ENCODE measurements at places on chromosomes 6 and 20. TPM values are rescaled to one million over a fixed set of nuclear protein-coding genes. Genes with fewer than 3 reads are reported as not detected.
A peak's percentile ranks its signal among the peaks of the same experiment; 100 is the strongest.

- DNase-seq = peak; percentile 89
These were observed 728.3 kb downstream of the EPHA7 start for GRCh38 chr6:92690997-92691599.

DNA sequence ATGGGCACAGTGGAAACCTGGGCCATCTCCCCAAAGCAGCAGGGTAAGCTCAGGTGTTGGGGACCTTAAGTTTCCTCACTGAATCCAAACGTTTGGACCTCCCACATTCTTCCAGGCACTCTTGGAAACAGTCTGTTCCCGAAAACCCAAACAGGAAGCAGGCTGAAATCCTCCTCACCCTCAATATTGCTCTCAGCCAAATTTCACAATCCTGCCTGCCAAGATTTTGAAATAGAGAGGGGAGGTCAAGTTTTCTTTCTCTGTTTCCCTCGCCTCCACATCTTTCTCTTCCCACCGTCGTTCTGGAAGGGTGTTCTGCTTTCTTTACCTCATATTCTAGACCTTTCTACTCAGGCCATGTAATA is 392.0 kb upstream of the SASH1 start:
- no peak for DNase-seq

GRCh38 chr6:146470091-146470770 is 73.4 kb upstream of the RAB32 start:
- no peak for DNase-seq

GRCh38 chr20:2398449-2398848 is 17.7 kb downstream of the TGM6 start:
- no peak for DNase-seq

GRCh38 chr6:166987930-166988329 is 11.3 kb upstream of the CEP43 start:
- peak; percentile 29 for DNase-seq

- DNase-seq = no peak
These were observed 40.6 kb downstream of the CTNNBL1 start for GRCh38 chr20:37734228-37734985.

GRCh38 chr6:36242161-36242560 is 27.7 kb upstream of the PNPLA1 start:
- DNase-seq = no peak

DNA sequence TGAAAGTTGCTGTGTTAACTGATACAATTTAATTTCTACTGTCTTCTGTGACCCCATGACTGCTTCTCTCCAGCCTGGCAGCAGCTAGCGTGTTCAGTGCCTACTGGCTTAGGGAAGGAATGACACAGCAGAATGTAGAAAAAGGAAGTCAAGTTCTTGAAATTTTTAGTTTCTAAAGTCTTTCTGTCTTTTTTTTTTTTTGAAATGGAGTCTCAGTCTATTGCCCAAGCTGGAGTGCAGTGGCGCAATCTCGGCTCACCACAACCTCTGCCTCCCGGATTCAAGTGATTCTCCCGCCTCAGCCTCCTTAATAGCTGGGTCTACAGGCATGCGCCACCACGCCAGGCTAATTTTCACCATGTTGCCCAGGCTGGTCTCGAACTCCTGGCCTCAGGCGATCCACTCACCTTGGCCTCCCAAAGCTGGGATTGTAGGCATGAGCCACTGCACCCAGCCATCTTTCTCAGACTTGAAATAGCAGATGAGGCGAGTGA is 39.3 kb downstream of the PCNA start:
- peak; percentile 45 for DNase-seq

DNA sequence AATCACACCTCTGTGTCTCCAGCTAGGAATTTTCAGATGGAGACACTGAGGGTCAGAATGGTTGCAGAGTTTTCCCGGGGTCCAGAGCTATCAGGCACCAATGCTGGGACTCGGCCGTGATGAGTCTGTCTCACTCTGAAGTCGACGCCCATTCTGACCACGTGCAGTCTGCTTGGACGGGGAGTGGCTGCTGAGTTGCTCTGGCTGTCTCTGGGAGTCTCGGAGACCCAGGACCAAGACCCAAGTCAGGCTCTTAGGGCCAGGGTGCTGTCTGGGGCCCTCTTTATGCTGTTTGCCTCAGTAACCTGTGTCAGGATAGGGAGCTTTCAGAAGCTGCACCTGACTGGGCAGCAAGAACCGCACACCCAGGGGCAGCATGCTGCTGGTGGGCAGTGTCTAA is 4.6 kb downstream of the IP6K3 start:
- DNase-seq = no peak

- DNase-seq = no peak
These were observed 1277.2 kb upstream of the GJE1 start for GRCh38 chr6:140855520-140855919.

DNA sequence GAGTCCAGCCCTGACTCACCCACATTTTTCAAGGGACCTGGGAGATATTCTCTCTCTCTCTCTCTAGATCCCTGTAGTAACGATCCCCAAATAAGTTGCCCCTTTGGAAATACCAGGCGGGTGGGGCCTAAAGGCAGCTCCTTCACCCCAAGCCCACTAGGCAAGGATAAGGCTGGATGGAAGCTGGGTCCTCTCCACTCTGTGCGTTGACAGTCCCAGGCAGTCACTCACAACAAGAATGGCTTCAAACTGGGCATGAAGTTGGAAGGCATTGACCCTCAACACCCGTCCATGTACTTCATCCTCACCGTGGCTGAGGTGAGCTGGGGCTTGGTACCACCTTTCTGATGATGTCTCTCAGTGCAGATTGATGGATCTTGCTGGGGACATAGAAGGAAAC is 21.6 kb downstream of the L3MBTL1 start:
- no peak for DNase-seq

GRCh38 chr6:145247692-145248419 is 487.5 kb downstream of the EPM2A start:
- peak; percentile 15 for DNase-seq

- no peak for DNase-seq
These were observed 38.9 kb upstream of the TNFAIP3 start for GRCh38 chr6:137827977-137828810.

- DNase-seq = no peak
These were observed at the start of gene ADIG for GRCh38 chr20:38581013-38581412. TSS of gene ADIG (plus strand) at chr20:38581197. CDS start at chr20:38581251, 54 bp downstream.

GRCh38 chr6:17484201-17484849 is 90.9 kb downstream of the CAP2 start:
- DNase-seq = no peak

DNA sequence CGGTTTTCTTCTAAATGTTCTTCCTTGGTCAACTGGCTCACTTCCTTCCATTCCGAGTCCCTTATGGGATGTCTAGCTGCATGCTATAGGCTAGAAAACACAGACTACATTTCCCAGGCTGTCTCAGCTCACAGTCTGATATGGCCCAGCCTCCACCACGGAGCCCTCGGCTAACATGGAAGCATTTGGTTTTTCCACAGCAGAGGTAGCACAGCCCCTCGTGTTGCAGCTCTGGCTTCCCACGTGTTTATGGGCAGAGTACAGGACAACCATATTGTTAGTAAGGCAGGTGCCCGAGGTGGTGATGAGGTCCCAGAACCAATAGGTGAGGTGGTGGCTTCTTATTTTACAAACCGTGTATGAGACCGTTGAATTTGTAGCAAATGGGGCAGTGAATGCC is 8.7 kb downstream of the GPLD1 start:
- DNase-seq = no peak

DNA sequence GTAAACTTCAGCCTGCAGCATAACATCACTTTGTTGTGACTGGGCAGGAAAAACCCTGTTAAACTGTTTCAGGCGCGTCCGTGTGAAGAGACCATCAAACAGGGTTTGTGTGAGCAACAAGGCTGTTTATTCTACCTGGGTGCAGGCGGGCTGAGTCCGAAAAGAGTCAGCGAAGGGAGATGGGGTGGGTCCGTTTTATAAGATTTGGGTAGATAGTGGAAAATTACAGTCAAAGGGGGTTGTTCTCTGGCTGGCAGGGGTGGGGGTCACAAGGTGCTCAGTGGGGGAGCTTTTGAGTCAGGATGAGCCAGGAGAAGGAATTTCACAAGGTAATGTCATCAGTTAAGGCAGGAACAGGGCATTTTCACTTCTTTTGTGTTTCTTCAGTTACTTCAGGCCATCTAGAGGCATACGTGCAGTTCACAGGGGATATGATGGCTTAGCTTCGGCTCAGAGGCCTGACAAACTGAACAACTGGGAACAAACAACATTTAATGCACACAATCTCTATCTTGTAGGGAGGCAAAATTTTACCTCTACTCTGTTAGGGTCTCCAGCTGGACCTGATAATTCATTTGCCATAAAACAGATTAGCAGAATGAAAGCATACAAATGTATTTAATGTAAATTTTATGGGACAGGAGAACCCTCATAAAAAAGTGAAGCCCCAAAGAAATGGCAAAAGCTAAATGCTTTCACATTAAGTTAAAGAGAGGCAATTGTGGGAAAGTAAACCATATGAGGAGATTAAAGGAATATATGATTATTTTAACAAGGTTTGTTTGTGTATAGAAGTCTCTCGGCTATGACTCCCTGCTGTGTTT is 58.3 kb upstream of the HFE start:
- DNase-seq = no peak

DNA sequence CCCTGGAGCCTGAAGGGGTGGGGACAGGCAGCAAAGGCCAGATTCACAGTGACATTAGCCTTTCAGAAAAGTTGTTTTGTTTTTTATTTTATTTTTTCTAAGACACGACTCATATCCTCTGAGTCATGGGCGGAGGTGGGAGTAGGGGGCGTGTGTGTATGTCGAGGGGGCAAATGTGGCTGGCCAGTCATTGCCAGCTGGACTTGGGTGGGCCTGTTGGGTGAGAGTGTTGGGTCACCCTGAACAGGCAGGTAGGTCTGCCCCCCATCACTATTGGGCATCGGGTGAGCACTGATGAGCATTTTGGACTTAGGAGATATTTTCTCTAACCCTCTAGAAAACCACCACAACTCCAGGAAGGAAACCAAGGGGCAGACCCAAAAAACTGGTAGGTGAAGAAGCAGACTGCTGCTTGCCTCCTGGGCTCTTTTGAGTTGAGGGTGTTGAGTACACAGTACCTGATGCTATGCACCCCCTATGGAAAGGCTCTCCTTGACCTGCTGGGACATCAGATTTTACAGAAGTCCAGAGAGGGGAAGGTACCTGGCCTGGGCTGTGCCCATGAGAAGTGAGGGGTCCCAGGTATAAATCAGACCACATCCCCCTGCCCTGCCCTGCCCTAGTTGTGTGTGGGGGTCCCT is 5.6 kb downstream of the SMIM29 start:
- no peak for DNase-seq

GRCh38 chr6:9463311-9463710 is 951.6 kb downstream of the TFAP2A start:
- no peak for DNase-seq

GRCh38 chr6:97293198-97293696 is 10.2 kb upstream of the MMS22L start:
- no peak for DNase-seq

DNA sequence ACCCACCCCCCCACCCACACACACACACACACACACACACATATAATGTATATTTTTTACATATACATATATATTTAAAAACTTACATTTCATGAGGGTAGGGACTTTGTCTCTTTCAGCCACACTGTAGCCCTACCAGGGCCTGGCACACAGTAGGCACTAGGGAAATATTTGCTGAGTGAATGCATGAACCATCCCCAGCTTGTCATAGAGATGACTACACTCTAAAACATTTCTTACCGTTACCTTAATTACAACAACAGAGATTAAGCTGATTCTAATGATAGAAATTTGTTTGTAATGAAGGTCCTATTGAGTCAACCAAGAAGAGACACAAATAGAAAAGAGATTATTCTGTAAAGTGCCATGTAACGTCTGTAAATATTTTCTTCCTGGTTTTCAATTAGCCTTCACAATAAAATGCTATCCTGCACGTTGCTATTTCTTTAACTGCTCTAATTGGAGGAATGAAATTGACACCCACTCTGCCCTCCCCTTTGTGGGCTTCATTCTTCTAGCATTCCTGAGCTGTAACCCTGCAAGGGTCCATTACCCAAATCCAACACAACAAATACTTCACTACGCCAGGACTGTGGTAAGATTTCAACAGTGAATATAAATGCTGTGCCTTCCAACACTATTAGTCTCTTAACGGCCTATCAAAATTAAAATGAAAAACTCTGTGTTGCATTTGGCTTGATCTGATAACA is 30.8 kb downstream of the SIM1 start:
- DNase-seq = no peak

DNA sequence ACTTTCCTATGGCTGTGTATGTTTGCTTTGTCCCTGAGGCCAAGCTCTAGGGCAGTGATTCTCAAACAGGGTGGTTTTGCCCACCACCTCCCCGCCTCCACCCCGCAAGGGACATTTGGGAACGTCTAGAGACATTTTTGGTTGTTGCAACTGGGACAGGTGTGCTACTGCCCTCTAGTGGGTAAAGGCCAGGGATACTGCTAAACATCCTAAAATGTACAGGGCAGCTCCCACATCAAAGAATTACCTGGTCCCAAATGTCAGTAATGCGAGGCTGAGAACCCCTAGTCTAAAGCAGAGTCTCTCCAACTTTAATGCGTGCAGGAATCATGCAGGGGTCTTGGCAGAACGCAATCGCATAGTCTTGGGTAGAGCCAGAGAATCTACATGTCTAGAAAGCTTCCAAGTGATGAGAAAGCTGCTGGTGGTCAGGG is 5.1 kb downstream of the KCNS1 start:
- DNase-seq = peak; percentile 41

DNA sequence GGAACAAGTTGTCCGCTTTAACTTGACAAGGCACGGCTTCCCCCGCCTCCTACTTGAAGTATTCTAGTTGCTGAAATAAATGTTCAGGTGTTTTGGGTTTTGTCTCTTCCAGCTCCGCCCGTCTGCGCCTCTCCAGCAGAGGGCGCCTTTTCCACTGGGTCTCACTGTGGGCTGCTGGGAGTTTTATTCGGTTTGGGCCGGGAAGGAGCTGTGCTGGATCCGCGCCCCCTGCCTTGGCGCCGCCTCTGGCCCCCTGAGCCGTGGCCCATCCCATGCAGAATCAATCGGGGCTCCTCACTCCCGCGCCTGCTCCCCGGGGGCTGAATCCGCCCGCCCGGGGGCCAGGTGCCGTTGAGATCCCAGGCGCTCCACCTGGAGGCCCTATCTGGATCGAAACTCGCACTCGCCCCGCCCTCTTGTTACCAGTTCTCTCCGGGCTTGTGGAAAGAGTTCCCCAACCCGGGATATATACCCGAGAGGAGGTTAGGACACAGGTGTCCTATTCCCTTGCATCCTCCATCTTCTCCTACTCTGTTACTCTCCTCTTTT is 51.0 kb upstream of the TCF21 start:
- DNase-seq = peak; percentile 55

- peak; percentile 76 for DNase-seq
These were observed 76.0 kb upstream of the ADTRP start for GRCh38 chr6:11854408-11855165.

The TDP2 gene
- total RNA-seq = 19.7 TPM

The PKHD1 gene
- total RNA-seq = 1.7 TPM

The ATP9A gene
- total RNA-seq = 19.3 TPM

The DBNDD2 gene
- total RNA-seq = 11.8 TPM

The COL11A2 gene
- total RNA-seq = 0.72 TPM

The GTSF1L gene
- not detected for total RNA-seq

The ID4 gene
- 222 TPM for total RNA-seq

The BMP7 gene
- total RNA-seq = 17.1 TPM

The NOTCH4 gene
- 6.7 TPM for total RNA-seq

The TTK gene
- 7.0 TPM for total RNA-seq

The ABHD16B gene
- total RNA-seq = not detected

The TRIM10 gene
- total RNA-seq = 4.3 TPM

The F13A1 gene
- 299 TPM for total RNA-seq

The MEI4 gene
- total RNA-seq = 3.4 TPM

The DDX43 gene
- total RNA-seq = 2.6 TPM
